ENCODE measurements at places on chromosomes 11 and 22. TPM values are rescaled to one million over a fixed set of nuclear protein-coding genes. Genes with fewer than 3 reads are reported as not detected.

The SIK2 gene
- polyA plus RNA-seq = 7.8 TPM

The PGR gene
- 0.22 TPM for polyA plus RNA-seq

The C1QTNF5 gene
- 45.3 TPM for polyA plus RNA-seq

The LSP1 gene
- polyA plus RNA-seq = 187 TPM

The LYVE1 gene
- 113 TPM for polyA plus RNA-seq

The RIMBP3C gene
- 0.01 TPM for polyA plus RNA-seq

The DRICH1 gene
- 0.12 TPM for polyA plus RNA-seq

The MRPL11 gene
- 42.9 TPM for polyA plus RNA-seq

The SAA4 gene
- 9.1 TPM for polyA plus RNA-seq

The SCN3B gene
- 0.70 TPM for polyA plus RNA-seq

The MICAL3 gene
- 7.9 TPM for polyA plus RNA-seq

The OR52I2 gene
- not detected for polyA plus RNA-seq

The APOBEC3G gene
- polyA plus RNA-seq = 2.1 TPM

The ANO1 gene
- polyA plus RNA-seq = 5.7 TPM

The MLC1 gene
- polyA plus RNA-seq = not detected
